Pancreas (tissue), 10 donors: ENCODE measurements at places on chromosomes 1 and 21. TPM values are rescaled to one million over a fixed set of nuclear protein-coding genes. Genes with fewer than 3 reads are reported as not detected.
A peak's percentile ranks its signal among the peaks of the same experiment; 100 is the strongest.

- H3K4me3 ChIP-seq, result peak within 1 kb of the TSS; percentile 64
- H3K36me3 ChIP-seq, result no peaks in the 10 kb centered on the region
- DNase-seq, result peak; percentile 21
- H3K27ac ChIP-seq, result no peak within 1 kb of the TSS
Observed at GRCh38 chr1:15584489-15585363, at the start of gene AGMAT. TSS of gene AGMAT (minus strand) at chr1:15585051. CDS start at chr1:15584967, 84 bp downstream.

- no peak for DNase-seq
- H3K27me3 ChIP-seq, result no peaks in the 10 kb centered on the region
- H3K27ac ChIP-seq, result no peak overlapping the region
- no peaks in the 10 kb centered on the region for H3K4me1 ChIP-seq
Observed at GRCh38 chr21:46424621-46425020, 34.1 kb upstream of the DIP2A start.

DNA sequence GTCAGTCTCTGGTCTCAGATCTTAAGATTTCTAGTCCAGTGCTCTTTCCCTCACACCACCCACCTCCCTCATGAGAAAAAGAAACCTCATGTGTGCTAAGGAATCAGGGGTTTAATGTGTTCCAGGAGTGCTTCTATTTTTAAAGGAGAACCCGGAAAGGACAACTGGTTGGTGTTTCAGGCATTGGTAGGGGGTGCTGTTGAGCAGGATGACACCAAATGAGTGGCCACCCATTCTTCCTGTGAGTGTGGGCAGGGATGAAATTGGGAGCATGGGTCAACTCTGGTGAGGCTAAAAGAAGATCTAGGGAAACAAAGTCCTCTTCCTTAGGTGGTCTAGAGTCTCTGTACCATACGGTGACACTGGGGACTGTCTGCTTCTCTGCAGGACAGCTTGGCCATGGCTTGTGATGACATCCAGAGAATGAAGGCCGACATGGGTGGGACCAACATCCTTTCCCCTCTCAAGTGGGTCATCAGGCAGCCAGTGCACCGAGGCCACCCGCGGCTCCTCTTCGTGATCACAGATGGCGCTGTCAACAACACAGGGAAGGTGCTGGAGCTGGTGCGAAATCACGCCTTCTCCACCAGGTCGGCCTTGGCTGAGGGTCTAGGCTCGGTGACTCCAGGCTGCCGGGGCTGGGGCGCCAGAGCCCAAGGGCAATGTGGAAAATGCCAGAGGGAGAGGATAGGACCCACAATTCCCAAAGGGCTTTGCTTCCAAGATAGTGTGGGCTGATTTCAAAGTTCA, 39.3 kb downstream of the VWA5B1 start:
- no peak overlapping the region for H3K4me3 ChIP-seq
- no peaks in the 10 kb centered on the region for H3K4me1 ChIP-seq
- H3K36me3 ChIP-seq, result no peaks in the 10 kb centered on the region

DNA sequence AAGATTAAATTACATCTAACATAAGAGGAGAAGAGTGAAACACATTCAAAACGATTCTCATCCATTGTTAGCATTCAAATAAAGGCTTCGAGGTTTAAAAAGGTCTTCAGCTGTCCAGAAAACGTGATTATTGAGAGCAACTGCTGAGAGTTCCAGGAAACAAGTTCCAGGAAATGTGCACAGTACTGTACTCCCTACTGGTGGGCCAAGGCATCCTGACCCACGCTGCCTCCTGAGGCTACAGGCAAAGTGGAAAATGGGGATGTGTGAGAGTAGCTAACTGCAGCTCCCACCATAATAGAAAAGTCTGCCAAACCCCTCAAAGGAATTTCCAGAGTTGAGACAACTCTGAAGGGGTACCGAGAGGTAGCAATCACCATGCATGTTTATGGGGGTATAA, 2.0 kb downstream of the VAV3 start:
- H3K4me3 ChIP-seq, result no peak overlapping the region
- peaks cover 7% of the 10 kb centered on the region for H3K27me3 ChIP-seq
- no peak for DNase-seq
- H3K36me3 ChIP-seq, result no peaks in the 10 kb centered on the region
- no peak overlapping the region for H3K27ac ChIP-seq

- H3K36me3 ChIP-seq, result no peaks in the 10 kb centered on the region
- H3K27me3 ChIP-seq, result peaks cover 3% of the 10 kb centered on the region
Observed at GRCh38 chr1:47437447-47438164, at the start of gene FOXD2. TSS of gene FOXD2 (plus strand) at chr1:47438044. CDS start at chr1:47438136, 92 bp downstream.

GRCh38 chr1:240866724-240867123, 254.8 kb upstream of the GREM2 start:
- no peaks in the 10 kb centered on the region for H3K4me1 ChIP-seq
- no peak for DNase-seq
- H3K36me3 ChIP-seq, result no peaks in the 10 kb centered on the region
- H3K27ac ChIP-seq, result no peak overlapping the region
- H3K27me3 ChIP-seq, result no peaks in the 10 kb centered on the region
- H3K4me3 ChIP-seq, result no peak overlapping the region

DNA sequence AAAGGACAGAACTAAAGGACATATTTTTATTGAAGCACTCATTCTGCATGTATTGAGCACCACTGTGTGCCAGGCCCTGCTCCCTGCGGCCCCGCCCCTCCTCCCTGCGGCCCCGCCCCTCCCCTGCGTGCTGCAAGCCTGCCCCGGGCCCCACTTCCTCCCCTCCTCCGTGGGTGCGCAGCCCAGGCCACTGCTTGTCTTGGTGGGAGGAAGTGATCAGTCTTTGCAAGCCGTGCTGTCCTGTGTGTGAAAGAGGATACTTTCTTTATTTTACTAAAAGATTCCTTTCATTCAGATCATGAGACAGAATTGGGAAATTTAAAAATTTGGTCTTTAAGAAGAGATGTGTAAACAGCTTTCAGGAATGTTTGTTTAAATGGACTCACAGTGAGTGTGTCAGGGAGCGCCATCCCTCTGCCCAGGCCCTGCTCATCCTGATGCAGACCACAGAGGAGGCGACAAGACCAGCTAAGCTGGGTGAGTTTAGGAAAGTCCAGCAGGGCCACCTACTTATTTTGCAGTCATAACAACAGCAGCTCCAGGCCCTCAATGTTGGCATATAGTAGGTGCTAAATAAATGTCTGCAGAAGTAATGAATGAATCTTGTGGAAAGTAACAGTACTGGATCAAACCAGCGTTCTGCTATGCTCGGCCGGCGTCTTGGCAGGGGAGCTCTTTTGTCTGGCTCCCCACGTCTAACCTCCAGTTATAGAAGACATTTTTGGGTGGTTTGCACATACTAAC, 88.3 kb upstream of the SELENON start:
- no peak overlapping the region for H3K4me3 ChIP-seq
- no peaks in the 10 kb centered on the region for H3K4me1 ChIP-seq
- no peak overlapping the region for H3K27ac ChIP-seq
- H3K27me3 ChIP-seq, result no peaks in the 10 kb centered on the region
- no peaks in the 10 kb centered on the region for H3K36me3 ChIP-seq
- no peak for DNase-seq

DNA sequence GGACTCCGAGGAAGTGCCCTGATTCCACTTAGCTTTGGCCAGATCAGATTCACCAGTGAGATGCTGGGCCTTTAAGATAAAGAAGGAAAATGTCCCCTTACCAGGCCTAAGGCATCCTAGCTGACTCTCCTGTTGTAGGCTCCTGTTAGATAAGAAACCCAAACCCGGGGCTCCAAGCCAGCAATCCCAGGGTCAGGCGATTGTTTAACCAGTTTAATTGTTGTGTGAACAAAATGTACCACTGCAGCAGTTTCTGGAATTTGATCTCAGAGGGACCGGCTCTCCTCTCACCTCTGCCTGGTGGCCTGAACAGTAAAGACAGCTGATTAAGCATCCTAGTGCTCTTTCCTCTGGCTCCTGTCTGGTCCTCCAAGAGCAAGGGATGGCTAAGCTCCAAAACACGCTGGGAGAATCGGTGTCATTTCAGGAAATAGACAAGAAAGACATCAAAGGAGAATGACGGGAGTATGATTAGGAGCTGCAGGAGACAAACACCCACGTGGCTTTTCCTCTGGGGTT, 9.3 kb upstream of the KLHDC8A start:
- H3K36me3 ChIP-seq, result no peaks in the 10 kb centered on the region
- H3K27me3 ChIP-seq, result no peaks in the 10 kb centered on the region
- no peak overlapping the region for H3K4me3 ChIP-seq
- no peak overlapping the region for H3K27ac ChIP-seq

- no peaks in the 10 kb centered on the region for H3K36me3 ChIP-seq
- no peak for DNase-seq
- no peak overlapping the region for H3K27ac ChIP-seq
- H3K4me3 ChIP-seq, result no peak overlapping the region
- H3K4me1 ChIP-seq, result no peaks in the 10 kb centered on the region
- H3K27me3 ChIP-seq, result no peaks in the 10 kb centered on the region
Observed at GRCh38 chr1:201144701-201145100, 9.6 kb downstream of the TMEM9 start.

Gene GBP6
- total RNA-seq, result 0.09 TPM

Gene OR6N1
- not detected for total RNA-seq

Gene RGS13
- 0.84 TPM for total RNA-seq

Gene SIM2
- 0.53 TPM for total RNA-seq

Gene ITLN2
- total RNA-seq, result not detected

Gene FCER1G
- total RNA-seq, result 17.4 TPM
